ENCODE measurements at places on chromosomes 7 and 10.

DNA sequence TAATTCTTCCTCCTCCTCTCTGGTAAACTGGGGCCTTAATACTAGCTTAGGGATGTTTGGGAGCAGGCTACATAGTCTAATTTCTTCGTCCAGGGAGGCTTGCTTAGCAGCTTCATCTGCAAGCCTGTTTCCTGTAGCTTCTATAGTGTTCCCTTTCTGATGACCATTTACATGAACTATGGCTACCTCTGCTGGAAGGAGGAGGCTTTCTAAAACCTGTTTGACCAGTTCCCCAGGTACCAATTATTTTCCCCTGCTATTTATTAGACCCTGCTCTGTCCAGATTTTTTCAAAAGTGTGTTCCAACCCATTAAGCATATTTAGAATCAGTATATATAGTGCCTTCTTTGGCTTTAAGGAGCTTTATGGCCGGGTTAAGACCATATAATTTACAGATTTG, 38.8 kb upstream of the DNAH11 start:
- no peak for DNase-seq

GRCh38 chr10:8986975-8987374, 932.5 kb downstream of the GATA3 start:
- no peak for DNase-seq

DNA sequence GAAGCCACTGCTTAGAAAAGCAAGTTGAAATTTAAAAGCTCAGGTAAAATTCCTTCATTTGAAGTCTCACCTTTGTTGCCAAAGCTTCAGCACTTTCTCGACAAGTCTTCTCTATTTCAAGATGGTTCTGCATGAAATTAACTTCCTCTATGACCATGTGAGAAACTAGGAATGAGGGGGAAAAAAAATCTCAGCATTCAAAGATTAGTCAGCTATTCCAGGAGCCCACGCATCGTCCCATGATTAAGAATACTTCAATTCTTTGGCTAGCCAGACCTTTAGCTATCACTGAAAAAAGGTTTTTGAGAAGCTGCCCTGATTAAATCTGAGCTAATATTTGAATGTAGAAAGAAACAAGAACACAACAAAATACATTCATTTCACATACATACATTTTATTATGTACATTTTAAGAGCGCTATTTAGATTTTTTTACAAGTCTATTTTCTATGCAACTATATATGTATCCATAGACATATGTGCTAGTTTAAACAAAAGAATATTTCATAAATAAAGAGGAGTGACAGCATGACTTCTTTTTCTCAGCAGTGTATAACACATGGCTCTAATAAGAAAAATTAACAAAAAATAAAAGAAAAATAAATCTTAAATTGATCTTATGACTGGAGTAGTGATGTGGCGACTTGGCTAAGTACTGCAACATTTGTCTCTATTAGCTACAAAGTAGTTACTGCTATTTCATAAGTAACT, 44.8 kb downstream of the SHTN1 start:
- DNase-seq, result no peak

DNA sequence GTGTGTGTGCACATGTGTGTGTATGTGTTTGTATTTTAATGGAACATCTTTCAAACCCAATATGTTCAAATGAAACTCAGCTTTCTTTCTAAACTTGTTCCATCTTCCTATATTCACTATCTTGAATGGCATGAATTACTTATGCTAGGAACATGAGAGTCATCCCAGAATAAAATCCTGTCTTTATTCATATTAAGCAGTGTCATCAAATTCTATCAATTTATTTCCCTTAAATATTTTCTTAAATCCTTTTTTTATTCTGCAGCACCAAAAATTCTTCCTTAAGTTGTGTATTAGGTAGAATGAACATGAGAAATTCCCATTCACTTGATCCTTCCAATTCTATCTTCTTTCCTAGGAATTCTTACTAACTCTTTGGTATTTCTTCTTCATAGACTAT, 146.6 kb upstream of the PCDH15 start:
- no peak for DNase-seq

DNA sequence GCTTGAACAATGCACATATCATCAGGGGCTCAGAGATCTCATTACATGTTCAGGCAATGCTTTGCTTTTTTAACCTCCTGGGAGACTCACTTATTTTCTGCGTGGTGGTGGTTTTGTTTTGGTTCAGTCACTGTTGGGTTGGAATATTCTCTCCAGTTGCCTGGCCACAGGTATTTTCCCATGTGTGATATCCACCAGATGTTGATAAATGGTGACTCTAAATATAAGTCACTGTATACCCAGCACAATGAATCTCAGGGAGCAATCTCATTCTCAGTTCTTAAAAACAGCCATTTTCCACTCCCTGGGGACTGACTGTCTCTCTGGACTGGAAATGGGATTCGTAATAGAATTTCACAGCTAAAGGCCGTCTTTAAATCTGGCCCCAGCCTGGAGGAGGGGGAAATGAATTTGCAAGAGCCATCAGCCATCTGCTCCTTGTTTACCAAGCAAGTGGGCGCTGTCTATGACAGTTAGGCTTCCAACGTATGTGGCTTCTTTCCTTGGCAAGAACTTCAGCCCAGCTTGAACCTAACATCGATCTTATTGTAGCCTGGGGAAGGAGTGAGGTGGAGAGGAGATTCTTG, 1106.2 kb downstream of the NRG3 start:
- DNase-seq, result no peak

- DNase-seq, result no peak
These were observed 703.7 kb upstream of the FZD8 start for GRCh38 chr10:36345807-36346206.

GRCh38 chr10:23755556-23755955, 316.7 kb downstream of the OTUD1 start:
- DNase-seq, result no peak

- no peak for DNase-seq
These were observed 24.8 kb downstream of the FAM53B start for GRCh38 chr10:124719213-124719851.

GRCh38 chr10:89279421-89279869, 22.4 kb upstream of the IFIT2 start:
- no peak for DNase-seq

- DNase-seq, result no peak
These were observed 191.3 kb downstream of the CUX1 start for GRCh38 chr7:102008535-102009262.

DNA sequence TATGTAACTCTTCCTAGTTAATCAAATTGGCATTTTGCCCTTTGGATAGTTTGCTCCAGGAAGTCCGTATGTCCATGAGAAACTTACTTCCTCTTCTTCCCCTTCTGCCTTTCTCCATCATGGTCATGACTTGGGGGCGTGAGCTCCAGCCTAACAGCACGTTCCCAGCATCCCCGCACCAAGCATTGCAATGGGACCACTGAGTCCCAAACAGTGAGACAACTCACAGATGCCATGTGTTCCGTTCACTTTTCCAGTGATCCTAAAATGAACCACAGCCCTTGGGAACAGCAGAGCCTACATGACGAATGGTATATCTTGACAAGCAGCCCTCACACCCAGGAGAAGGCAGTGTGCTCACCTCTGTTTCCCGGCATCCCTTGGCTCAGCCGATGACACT, 10.7 kb downstream of the BTBD16 start:
- no peak for DNase-seq

GRCh38 chr10:29386342-29386999, 97.6 kb downstream of the LYZL1 start:
- DNase-seq, result no peak

DNA sequence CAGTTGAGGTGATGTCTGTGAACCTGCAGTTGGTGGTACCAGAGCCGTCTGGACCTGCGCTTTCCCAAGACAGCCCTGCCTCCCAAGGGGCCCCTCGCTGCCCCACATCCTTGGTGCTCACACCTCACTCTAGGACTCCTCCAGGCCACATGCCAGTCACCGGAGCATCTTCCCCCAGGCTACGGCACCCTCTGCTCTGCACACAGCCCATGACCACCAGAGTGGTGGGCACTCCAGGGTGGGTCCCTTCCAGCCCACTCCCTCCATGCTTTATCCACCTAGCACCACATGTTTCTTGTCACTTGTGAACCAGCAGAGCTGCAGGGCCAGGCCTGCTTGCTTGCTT, 183.7 kb upstream of the SH2B2 start:
- no peak for DNase-seq

GRCh38 chr10:10613656-10614244, 403.9 kb upstream of the CELF2 start:
- DNase-seq, result no peak

- DNase-seq, result no peak
These were observed 46.8 kb downstream of the TYW1B start for GRCh38 chr7:72781161-72781560.

GRCh38 chr7:78130446-78131215, 332.1 kb downstream of the PHTF2 start:
- DNase-seq, result no peak

- no peak for DNase-seq
These were observed 302.6 kb downstream of the KLF6 start for GRCh38 chr10:3482200-3482993.

GRCh38 chr10:103559776-103560175, 66.3 kb downstream of the NEURL1 start:
- DNase-seq, result no peak

- DNase-seq, result no peak
These were observed 73.9 kb upstream of the CABCOCO1 start for GRCh38 chr10:61588770-61589211.

- DNase-seq, result no peak
These were observed 6.6 kb upstream of the IGFBP3 start for GRCh38 chr7:45927721-45928120.

DNA sequence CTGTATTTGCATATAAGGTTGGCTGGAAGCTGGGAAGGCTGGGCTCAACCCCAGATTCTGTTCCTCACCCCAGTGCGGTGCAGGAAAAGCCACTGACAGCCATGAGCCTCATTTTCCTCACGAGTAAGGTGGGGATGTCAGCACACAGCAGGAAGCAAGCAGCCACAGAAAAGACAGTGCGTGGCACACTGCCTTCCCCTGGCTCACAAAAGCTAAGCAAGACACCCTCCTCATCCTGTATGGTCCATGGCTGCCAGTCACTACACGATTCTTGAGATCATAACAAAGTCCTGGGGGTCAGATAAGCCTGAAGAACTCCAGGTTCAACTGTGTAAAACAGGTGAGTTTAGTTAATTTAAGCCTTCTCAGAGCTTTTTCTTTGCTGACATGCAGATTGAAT, 28.9 kb upstream of the DDC start:
- no peak for DNase-seq

- DNase-seq, result no peak
These were observed 18.0 kb downstream of the DNAJC1 start for GRCh38 chr10:21985541-21985940.

GRCh38 chr10:121465215-121465614, 133.0 kb downstream of the FGFR2 start:
- no peak for DNase-seq

Measured in NCI-H2081 treated with DMSO at 0.1 percent for 48 hours (cell line).